ENCODE measurements at places on chromosomes 7 and 10.

DNA sequence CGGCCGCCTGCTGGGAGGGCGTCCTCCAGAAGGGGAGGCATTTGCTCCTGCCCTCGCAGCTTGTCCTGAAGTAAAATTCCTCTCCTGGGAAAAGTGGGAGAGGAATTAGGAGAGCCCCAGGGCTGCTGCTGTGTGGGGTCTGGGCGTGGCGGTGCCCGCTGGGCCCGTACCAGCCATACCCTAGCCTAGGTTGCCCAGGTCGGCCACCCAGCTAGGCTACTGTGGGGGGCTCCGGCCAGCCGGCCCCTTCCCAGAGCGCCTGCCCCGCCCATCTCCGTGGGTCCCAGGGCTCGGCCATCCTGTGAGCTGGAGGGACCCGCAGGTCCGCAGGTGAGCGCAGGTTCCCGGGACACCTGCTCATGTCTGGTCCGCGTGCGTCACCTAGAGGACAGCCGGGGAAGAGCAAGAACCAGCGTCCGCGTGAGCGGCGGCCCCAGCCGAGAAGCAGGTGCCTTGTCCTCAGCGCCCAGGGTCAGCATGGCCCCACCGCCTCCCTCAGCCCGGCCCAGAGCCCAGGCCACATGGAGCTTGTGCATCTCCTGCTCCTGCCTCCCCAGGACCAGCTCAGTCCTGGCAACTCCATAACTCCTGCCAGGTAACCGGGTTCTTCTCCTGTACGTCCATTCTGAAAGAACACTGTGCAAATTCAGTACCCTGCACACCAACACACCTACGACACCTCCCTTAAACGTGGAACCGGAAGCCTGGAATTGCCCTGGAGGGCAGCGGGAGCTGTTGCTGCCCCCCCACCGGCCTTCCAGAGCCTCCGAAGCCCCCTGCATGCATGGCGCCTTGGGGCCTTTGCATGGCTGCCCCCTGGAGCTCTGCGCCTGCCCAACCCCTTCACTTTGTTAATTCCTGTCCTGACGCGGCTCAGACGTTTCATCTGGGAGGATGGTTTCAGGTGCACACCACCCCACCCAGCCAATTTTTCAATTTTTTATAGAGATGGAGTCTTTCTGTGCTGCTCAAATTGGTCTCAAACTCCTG lies 22.8 kb upstream of the FOXL3 start:
- DNase-seq, result no peak

- no peak for DNase-seq
These were observed 208.9 kb downstream of the TMEM26 start for GRCh38 chr10:61244261-61244775.

DNA sequence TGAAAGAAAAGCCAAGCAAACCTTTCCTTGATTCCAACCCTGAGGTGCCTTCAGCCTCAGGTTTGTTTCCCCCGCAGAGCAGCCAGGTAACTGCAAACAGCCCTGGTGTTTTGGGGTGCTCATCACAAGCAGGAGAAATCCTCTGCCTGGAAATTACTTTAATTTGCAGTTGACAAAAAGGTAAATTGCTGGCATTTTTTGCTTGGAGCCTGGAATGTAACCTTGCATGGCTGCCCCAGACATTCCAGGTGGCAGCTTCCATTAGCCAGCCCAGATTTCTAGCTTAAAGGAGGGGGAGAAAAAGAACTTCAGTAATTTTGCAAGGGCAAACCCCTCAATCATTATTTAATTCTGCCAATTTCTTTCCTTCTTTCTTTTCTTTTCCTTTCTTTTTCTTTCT lies 194.4 kb downstream of the MYOF start:
- DNase-seq, result no peak

GRCh38 chr10:61452655-61453641 lies at the start of gene TMEM26:
TMEM26 (minus strand) TSS chr10:61453381; CDS start chr10:61453081, 300 bp downstream.
- no peak for DNase-seq

- no peak for DNase-seq
These were observed 142.8 kb downstream of the DNAJC1 start for GRCh38 chr10:21860718-21861117.

DNA sequence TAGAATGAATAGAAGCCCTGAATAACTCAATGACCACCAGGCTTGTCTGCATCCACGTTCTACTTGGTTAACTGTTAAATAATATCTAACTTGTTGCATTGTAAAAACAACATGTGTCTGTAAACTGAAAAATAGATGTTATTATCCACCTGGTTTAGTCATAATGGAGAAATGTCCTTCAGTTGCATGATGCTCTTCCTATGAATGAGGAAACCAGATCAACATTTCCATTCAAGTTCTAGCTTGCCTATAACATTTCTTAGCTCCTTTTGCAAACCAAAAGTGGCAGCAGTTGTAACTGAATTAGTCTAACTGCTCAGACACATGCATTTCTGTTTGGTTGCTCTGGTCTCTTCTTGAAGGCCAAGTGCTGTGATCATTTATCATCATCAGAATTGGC lies 62.9 kb upstream of the BET1 start:
- DNase-seq, result no peak

GRCh38 chr7:96299496-96299895 lies 22.4 kb downstream of the SLC25A13 start:
- no peak for DNase-seq

DNA sequence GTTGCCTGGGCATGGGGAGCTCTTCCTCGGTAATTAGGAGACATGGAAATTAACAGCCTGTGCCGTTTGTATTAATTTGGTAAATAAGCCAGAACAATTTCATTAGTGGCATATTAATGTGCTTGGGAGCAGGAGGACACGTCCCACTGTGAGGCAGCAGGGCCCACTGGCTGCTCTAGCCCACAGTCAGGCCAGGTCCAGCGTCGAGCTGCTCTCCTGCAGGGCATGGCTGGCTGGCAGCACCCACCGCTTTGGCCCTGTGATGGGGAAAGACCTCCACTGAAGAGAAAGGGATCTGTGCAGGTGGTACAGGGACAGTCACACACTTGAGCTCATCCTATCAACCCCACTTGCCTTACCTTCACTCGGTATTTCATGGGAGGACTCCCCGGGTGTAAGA lies 37.5 kb upstream of the LRRC4 start:
- no peak for DNase-seq

DNA sequence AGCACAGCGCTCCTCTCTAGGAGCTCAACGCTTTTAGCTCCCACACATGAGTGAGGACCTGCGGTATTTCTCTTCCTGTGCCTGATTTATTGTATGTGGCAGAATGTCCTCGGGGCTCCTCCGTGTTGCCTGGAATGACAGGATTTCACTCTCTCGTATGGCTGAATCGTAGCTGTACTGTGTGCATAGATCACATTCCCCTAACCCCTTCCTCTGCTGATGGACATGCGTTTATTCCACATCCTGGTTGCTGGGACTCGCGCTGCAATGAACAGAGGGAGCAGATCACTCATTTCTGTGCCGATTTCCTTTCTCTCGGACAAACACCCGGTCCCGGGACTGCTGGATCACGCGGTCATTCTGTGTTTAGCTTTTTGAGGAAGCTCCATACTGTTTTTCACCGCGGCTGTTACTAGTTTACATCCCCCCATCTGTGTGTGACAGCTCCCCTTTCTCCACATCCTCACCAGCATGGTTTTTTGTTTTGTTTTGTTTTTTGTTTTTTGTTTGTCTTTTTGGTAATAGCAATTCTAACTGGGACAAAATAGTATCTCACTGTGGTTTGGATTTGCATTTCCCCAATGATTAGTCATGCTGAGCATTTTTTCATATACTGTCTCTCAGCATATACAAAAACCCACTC lies 76.3 kb downstream of the FOXL3 start:
- no peak for DNase-seq

DNA sequence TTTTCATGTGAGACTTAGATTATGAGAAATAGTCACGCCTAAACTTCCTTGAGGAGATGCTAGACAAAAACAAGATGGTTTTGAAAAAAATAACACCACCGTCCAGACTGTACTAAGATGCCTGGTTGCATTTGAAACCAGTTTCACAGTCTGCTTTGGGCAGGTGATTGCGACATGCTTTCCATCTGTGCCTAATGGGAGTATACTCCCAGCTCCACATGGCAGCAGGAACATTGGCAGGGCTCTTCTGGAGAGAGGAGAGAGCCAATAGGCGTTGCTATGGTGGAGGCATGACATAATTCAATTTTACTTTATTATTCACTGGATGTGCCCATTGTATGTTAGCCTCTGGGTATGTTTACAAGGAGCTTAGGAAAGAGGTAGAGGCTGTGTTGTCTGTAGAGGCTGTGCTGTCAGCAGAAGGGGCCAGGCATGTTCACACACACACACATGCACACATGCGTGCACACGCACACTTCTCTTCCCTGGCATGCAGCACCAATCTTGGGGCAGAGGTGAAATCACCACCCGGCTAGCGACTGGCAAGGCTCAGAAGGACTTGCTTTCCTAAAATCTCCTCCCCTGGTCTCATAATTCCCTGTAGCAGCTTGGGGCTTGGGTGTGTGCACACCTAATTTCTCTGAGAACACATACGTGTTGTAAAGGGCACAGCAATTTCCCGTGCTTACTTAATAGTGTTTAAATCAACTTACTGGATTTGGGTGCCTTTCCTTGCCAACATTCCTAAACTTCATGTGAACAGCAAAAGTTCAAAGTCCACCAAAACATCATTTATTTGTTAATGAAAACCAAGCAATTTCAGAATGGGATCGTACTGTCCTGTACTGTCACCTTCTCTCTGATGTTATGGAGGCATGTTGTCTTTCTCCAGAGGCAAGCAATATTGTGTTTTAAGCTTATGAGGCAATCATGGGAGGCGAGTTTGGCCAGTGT lies 162.1 kb downstream of the TCF7L2 start:
- no peak for DNase-seq

GRCh38 chr7:100570954-100571828 lies 2.5 kb downstream of the SAP25 start:
- no peak for DNase-seq

- DNase-seq, result no peak
These were observed 125.5 kb downstream of the RNF32 start for GRCh38 chr7:156765901-156766656.

DNA sequence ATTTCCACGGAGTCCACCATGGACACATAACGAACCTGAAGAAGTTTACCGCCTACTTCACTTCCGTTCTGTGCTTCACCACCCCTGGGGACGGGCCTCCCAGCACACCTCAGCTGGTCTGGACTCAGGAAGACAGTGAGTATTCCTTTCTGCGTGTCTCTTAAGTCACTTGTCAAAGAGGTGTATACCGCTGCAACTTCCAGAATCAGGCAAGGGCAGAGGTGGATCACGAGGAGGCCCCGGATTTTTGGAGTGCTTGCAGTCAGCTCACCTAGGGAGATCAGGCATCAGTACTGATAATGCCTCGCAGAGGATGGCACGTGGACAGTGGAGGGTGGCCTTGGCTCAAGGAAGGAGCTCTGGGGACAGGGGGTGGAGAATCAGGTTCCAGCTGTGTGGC lies 630.4 kb upstream of the FOXK1 start:
- no peak for DNase-seq

GRCh38 chr10:80165173-80165572 lies 32.6 kb downstream of the PLAC9 start:
- no peak for DNase-seq

- DNase-seq, result peak; percentile 21
These were observed 981 bp upstream of the CRYGN start for GRCh38 chr7:151440799-151441445.

GRCh38 chr10:30804478-30805055 lies 175.0 kb upstream of the LYZL2 start:
- DNase-seq, result no peak

- no peak for DNase-seq
These were observed 10.3 kb upstream of the CALML5 start for GRCh38 chr10:5509691-5510090.

DNA sequence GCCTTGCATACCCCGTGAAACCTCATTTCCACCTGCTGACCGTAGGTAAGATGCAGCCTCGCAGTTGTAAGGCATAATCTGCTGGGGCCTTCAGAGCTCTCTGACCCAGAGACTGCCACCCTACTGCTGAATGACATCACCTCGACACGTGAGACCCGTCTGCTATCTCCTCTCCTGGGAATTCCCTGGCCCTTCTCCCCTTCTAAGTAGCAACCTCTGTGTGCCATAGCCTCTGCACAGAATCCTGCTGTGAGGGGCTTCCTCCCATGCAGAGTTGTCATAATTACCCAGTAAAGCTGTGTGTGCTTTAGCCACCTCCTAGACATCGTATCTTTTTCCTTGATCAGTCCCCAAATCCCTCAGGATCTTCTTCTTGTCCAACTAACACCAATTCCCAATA lies 106.7 kb downstream of the CACNB2 start:
- no peak for DNase-seq

DNA sequence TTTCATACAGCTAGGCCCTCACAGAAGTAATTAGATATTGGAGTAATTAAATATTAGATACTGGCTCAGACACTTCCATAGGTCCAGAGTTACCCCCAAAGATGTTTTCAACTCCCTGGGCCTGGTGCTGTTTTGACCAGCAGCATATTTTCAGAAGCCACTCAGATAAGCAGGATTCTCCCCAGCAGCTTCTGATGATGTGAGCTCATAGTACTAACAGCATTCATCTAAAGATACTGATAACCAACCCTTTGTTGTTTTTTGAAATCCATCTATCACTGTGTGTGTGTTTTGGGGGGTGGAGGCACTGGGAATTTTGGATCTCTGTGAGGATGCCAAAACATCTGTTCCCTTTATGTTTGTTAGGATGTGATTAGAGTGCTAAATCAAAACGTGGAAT lies 52.7 kb downstream of the VPS50 start:
- DNase-seq, result no peak

GRCh38 chr7:27314111-27314510 lies 71.5 kb downstream of the EVX1 start:
- no peak for DNase-seq

- no peak for DNase-seq
These were observed 28.4 kb downstream of the RBM20 start for GRCh38 chr10:110672580-110672919.

GRCh38 chr10:122171302-122172075 lies 99.6 kb upstream of the BTBD16 start:
- no peak for DNase-seq

GRCh38 chr10:114751856-114752255 lies 69.7 kb upstream of the FHIP2A start:
- no peak for DNase-seq

DNA sequence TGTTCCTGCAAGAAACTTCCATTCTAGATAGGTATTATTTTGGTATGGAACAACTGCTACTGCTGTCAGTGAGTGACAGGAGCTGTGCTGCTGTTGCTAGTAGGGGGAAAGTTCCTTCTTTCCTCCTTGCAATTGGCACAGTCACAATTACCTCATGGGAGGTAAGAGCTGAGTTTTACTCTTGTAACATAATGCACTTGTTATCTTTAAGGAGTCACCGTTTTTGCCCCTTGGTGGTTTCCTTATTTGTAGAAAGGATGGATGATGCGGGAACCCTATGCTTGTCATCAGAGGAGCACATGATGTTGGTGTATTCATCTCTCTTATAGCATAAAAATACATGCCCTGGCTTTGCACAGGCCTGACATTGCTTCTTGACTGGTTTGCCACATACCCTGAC lies 234.7 kb upstream of the NPY start:
- DNase-seq, result no peak

DNA sequence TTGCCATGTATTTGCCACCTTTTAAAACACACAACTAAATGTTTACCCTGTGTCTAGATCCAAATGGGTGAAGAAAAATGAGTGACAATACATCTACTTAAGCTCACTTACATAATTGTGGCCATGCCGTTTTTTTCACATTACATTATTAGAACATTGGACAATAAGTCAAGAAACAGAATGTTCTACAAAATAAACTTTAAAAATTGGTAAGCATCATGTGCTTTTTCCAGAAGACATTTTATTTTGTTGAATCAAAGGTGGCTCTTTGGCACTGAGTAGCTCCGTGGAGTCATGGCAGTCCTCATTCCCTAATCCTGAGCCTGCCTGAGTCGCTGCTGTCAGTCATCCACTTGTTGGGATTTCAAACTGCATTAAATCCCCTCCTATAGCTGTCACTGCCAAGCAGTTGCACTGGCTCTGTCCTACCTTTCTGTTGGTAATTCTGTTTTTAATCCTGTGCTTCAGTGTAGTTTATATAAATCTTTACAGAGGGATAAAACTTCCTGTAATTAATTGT lies 32.3 kb downstream of the CAV1 start:
- no peak for DNase-seq

All from stimulated activated CD8-positive, alpha-beta memory T cell treated with anti-CD3 and anti-CD28 coated beads, Interleukin-4, amount 100 ng/mL, for 4 hours (primary cell).